CD4-positive, alpha-beta T cell treated with Interferon alpha-2 for 1 hour (primary cell): ENCODE measurements at places on chromosomes 1 and 21.

GRCh38 chr1:9703681-9704080 lies 52.1 kb downstream of the PIK3CD start:
- DNase-seq, result no peak

DNA sequence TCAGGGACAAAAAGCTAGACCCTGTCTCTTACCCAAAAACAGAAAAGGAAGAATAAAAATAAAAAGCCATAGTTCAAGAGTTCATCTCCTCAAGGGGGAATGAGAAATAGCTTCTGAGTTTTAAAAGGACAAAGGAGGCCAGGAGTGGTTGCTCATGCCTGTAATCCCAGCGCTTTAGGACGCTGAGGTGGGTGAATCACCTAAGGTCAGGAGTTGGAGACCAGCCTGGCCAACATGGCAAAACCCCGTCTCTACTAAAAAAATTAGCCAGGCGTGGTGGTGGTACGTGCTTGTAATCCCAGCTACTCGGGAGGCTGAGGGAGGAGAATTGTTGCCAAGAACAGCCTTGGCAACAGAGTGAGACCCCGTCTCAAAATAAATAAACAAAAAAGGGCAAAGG lies 38.6 kb upstream of the CPLANE2 start:
- no peak for DNase-seq

DNA sequence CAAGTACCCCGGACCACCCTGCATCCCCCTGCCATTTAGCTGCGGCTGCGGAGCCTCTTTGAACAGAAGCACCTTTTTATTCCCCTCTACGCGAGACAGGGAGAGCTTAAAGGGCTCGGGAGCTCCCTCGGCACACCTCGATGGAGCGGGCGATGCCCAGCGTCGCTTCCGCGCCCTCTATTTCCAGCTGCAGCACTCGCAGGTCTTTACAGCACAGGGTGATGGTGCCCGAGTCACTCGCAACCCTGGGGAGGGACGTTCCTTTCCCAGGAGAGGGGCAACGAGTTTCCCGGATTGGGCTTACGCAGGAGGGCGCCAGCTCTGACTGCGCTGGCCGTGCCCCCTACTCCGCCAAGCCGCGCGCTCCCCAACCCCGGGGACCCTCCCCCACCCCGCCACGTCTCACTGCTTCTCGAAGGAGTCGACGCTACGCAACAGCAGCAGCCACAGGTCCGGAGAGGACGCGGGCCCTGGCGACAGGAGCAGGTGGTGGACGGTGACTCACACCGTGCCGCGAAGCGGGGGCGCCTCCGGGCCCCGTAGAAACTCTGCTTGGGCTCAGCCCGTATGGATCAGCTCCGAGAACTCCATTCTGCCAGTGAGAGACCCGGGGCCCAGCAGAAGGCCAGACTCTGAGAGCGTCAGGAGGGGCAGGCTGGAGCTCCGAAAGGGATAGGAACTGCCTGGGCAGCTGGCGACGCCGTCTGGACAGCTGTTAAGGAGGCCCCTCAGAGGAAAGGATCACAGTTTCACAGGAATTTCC lies 5.8 kb upstream of the FAM167B start:
- DNase-seq, result peak; percentile 38

DNA sequence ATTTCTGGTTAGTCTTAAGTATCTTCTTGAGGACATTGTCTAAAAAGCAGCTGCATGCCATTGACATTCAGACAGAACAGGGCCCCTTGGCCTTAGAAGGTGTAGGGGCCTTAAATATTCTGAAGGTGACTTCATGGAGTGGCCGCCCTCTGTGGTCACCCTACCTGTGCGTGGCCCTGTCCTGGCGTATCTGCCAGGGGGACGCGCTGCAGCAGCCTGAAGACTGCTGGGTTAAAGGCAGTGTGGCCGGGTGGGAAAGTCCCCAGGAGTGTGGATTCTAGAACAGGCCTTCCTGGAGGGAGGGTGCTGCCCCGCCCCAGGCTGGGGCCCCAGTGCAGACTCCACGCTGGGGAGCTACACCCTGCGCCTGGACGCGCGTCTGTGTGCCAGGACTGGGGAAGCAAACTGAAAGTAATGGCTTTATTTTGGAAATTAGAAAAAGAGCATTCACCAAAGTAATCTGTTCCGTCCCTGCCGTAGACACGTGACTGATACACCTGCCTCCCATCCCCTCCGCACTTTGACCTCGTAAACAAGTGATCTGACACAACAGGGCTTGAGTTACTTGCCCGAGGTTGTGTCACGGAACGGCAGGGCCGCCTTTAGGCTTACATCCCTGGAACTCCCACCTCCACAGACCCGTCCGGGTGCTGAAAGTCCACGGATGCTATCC lies 1.8 kb downstream of the AGPAT3 start:
- DNase-seq, result peak; percentile 25

DNA sequence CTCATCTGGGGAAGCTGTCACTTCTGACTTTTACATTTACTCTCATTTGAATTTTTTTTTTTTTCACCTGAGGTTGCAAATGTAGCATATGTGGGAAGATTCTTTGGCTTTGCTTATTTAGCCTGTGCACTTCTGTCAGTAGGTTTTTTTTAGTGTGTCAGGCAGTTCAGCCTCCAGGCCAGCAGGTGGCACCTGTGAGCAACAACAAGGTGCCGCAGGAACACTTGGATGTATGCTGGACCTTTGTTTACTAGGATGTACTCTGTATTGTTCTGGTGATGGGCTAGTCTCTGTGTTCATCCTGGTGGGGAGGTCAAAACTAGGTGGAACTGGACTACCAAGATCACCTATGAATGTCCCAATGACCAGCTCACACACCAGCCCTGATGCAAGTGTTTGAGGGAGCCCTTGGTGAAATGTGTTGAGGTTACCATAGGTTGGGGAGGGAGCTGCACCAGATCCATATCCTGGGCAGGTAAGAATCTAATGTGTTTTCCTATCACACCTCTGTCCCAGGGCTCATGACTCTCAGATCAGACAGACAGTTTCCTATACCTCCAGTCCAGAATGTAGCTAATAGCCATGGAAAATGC lies 618.2 kb downstream of the BRINP3 start:
- DNase-seq, result no peak

GRCh38 chr1:12001249-12001917 lies 17.9 kb upstream of the MIIP start:
- DNase-seq, result peak; percentile 46

GRCh38 chr1:36448530-36449056 lies 1.7 kb downstream of the OSCP1 start:
- DNase-seq, result no peak

DNA sequence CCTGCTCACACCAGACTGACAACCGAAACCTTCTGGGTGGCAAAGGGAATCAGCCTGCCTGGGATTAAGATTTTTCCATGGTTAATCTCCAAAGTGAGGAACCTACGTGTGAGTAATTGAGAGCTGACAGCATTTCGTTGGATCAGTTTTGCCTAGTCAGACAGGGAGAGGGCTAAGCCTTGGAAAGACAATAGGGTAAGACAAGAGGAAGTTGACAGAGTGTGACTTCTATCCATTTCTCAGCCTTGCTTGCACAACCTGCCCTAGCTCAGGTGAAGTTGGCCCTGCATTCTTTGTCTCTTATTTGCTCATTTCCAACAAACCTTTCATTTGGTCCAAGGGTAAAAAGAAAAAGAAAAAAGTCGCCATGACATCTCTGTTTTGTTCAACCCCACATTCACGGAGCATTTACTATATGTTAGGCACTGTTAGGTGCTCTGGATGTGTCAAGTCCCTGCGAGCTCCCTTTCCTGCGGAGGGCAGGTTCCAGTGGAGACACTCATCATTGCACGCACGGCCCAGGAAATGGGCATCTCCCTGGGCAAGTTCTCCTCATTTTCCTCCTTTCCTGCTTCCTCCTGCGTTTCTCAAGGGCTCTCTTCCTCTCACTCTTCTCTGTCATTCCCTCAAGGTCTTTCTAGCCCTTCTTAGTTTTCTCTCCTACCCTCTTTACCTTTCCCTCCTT lies 23.3 kb downstream of the KIRREL1 start:
- no peak for DNase-seq

GRCh38 chr1:109816175-109816811 lies 52.6 kb upstream of the EPS8L3 start:
- peak; percentile 62 for DNase-seq

DNA sequence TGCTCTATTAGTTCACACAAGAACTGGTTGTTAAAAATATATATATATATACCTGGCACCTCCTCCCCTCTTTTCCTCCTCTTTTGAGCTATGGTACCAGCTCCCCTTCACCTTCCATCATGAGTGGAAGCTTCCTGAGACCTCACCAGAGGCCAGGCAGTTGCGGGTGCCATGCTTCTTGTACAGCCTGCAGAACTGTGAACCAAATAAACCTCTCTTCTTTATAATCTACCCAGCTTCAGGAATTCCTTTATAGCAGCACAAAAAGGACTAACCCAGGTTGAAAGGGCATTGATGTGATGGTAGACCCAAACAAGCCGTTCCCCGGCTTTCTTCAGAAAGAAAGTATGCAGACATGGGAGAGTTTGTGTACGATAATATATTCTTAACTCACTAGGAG lies 14.9 kb downstream of the RSPH1 start:
- no peak for DNase-seq

DNA sequence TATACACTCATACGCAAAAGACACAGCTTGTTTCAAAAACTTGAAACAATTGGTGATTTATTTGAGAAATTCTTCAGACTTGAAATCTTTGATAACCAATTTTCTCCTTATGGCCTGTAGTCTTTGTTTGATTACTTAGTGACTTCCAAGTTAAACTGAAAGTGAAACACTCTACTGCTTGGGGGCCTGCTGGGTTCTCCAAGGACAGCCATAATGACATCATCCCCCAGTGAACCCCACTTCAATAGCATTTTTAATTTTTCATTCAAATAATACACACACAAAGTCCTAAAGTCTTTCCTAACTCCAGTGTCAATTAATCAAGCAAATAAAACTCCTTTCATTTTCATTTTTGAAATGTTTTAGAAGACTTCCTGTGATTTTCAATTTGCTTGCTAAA lies 59.2 kb downstream of the KRTAP19-8 start:
- no peak for DNase-seq

DNA sequence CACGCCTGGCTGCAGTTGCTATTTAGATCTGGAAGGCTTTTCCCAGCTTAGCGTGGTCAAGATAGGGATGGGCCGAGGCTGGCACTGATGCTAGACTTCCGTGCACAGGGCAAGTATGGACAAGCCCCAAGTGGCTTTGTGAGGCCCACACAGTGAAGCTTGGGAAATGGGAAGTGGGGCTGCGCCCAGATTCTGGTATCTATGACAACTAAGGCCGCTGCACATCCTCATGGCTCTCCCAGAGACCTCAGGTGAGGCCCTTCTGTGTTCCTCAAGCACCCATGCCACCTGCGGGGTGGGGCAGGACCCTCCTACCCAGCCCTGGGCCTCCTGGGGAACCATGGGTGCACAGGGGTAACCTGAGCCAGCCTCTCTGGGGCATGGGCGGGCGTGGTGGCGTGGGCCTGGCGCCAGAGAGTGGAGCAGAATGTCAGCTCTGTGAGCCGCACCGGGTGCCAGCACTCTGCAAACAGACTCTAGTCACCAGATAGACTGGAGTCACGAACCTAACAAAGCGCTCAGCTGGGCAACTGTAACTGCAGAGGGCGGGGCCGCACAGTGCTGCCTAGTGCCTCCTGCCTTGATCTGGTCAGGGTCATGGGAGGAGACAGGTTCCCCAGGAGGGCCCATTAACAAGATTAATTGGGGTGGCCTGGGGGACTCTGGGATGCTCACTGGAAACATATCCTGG lies 46.4 kb downstream of the ELF3 start:
- DNase-seq, result no peak

DNA sequence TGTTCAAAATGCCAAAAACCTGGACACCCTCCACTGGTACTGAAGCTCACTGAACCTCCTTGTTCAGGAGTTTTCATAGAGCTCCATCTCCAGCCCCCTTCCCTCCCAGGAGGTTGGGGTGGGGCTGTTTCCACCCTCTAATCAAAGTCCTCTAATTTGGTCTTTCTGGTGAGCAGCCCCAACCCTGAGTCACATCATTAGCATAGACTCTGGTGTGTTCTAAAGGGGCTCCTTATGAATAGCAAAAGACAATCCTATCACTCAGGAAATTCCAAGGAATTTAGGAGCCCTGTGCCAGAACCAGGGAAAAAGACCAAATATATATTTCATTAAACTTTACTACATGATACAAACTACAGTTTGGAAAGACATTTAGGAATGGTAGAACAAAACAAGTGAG lies 13.2 kb upstream of the UBE4B start:
- no peak for DNase-seq

GRCh38 chr1:168977618-168978017 lies 128.9 kb upstream of the ATP1B1 start:
- no peak for DNase-seq

- DNase-seq, result no peak
Observed at GRCh38 chr1:4515727-4516289, 138.6 kb upstream of the AJAP1 start.

- no peak for DNase-seq
Observed at GRCh38 chr1:172642970-172643369, 15.9 kb upstream of the FASLG start.
